T-helper 9 cell (primary cell): ENCODE measurements at places on chromosomes 11 and 22.
A peak's percentile ranks its signal among the peaks of the same experiment; 100 is the strongest.

GRCh38 chr11:126059238-126059781 lies 3.4 kb downstream of the CDON start:
- DNase-seq = no peak

GRCh38 chr11:1879342-1879940 lies 12.3 kb downstream of the PRR33 start:
- no peak for DNase-seq

DNA sequence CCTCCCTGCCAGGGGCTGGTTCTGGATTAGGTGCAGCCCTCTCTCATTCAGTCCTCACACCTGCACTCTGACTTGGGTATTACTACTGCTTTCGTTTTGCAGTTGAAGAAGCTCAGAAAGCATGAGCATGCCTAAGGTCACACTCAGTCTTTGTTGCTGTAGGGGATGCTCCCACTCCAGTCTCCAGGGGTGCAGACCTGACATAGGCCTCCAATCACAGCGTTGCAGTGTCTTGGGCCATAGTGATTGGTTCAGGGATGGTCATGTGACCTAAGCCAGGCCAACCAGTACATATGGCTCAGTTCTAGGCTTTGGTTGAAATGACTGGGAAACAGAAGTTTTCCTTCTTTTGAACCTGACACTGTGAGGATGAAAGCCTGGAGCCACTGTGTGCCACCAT lies 61.7 kb downstream of the FBXO7 start:
- DNase-seq = no peak

DNA sequence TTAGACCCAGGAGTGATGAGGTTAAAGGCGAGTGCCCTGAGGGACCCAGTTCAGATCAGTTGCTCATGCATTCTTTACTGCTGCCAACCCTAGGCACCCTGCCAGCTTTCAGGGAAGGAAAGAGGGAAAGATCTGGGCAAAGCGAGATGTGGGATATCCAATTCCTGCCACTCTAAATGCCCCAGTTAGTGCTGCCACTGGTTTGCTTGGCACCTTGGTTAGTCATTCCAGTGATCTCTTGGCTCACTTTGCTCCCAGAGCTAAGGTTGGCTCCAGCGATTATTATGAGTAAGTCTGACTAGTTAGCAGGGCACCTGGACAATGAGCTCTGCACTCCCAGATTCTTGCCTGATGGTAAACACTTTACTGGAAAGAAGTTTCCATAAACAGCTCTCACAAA lies 85.0 kb downstream of the INSC start:
- DNase-seq = no peak

GRCh38 chr22:22045571-22046335 lies 63.2 kb upstream of the TOP3B start:
- no peak for DNase-seq

- no peak for DNase-seq
Measured at GRCh38 chr11:8813658-8814057, 97.3 kb upstream of the AKIP1 start.

DNA sequence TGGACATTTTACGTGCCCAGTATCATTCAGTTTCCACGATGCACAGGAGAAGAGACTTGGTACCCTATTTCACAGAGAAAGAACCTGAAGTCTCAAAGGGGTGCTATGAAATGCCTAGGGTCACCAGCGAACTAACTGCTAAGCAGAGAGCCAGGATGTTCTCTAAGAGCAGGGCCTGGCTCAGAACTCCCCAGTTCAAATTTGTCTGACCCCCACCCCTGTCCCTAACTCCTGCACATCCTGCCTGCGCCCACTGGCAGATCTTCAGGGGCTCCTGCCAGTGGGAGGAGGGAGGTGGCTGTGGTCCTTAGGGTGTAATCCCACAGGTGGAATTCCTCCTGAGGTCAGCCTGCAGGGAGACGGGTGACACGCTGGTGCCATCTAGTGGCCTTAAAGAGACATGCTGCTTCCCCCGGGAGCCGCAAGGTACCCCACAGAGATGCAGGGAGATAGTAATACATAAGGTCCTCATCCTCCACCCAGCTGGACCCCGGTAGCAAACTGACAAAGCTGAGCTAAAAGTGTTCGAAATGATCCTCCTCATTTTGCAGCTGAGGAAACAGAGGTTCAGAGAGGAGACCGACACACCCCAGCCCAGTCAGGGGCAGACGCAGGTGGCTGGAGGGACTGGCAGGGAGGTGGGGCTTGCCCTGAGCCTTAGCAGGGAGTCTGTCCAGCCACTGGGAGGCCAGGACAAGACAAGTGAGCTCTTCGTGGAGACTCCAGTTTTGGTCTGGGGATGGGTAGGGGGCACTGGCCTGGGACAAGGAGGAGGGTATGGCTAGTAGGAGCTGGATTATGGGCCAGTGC lies 34.1 kb downstream of the MB start:
- peak; percentile 35 for DNase-seq

DNA sequence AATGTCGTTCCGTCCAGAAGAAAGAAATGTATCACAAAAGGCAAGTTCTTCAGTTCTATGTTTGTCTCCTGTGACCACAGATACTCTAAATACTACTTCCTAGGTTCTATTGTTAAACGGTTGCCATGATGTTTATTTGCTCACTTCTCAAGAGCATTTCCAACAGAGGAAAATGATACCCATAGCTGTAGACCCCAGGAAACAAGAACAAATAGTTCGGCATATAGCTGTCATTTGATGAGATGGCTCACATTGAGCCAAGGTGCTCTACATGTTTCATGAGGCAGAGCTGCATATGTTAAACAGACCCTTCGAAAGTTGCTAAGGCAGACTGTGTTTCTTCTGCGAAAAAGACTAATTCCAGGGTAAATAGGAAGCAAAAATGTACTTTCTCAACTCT lies 15.4 kb upstream of the ANGPTL5 start:
- DNase-seq = no peak

GRCh38 chr11:115092516-115092915 lies 411.7 kb downstream of the CADM1 start:
- no peak for DNase-seq

- no peak for DNase-seq
Measured at GRCh38 chr22:46029036-46029435, 52.1 kb upstream of the WNT7B start.
